ENCODE measurements at places on chromosomes 13 and 19.

DNA sequence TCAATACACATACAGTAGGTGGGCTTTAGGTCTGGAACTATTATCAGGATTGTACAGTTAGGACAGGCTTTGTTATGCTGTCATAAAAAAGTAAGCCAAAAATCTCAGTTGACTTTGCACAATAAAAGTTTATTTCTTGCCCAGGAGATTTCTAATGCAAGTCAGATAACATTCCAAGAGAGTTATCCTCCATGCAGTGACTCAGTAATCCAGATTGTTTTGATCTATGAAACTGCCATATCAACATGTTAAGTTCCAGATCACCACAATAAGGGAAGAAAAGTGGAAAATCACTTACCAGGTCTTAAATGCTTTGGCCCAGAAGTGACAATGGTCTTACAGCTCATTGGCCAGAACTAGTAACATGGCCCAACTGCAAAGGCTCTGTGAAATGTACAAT is 636.2 kb upstream of the KLF12 start:
- no peak for DNase-seq

DNA sequence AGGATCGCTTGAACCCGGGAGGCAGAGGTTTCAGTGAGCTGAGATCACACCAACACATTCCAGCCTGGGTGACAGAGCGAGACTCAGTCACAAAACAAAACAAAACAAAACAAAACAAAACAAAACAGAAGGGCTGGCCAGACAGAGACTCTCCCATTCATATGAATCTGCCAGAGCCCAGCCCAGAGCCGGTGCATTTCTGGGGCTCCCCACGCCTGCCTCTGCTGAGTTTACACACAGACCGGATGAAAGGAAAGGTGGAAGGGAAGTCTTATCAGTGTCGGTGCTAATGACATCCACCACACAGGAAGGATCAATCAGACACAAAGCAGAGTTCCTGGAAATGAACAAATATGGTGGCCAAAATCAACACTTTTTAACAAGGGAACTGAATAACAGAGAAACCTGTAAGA is 6.8 kb downstream of the TRAPPC6A start:
- DNase-seq: no peak

DNA sequence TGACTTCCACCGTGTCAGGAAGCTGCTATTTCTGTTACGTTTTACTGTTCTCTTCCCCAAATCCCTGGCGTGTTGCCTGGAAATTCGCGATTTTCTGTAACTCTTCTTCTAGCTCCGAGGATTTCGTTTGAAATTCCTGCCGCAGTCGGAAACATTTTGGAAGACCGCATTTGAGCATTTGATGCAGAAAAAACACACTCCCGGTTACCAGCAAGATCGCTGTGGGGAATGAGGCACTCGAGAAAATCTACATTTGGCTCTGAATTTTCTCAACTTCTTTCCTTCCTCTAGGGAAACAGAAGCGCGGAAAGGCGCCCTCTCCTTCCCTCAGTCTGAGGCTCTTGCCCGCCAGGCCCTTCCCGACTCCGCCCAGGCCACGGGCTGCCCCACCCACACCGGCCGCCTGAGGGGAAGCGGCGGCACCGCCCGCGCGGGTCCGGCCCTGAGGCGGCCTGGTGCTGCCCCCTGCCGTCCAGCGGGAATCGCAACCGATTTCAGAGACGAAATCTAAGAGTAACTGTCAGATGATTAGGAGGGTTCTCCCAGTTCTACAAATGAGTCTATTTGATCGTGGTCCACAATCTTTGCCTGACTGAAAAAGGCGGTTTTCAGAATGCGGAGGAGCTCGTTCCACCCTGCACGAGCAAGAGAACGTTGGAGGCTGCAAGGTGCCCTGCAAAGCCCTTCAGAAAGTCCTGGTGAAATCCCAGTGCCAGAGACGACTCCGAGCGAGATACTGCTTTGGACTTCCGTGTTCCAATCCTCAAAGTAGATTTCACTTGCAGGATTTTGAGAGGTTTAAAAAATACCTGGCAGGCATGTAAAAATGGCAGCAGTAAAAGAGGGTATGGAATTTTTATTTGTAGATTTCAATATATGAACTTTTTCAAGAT is 18.4 kb upstream of the TUBGCP3 start:
- peak; percentile 96 for DNase-seq

- DNase-seq: no peak
Measured at GRCh38 chr19:17767559-17767958, 16.3 kb downstream of the FCHO1 start.

DNA sequence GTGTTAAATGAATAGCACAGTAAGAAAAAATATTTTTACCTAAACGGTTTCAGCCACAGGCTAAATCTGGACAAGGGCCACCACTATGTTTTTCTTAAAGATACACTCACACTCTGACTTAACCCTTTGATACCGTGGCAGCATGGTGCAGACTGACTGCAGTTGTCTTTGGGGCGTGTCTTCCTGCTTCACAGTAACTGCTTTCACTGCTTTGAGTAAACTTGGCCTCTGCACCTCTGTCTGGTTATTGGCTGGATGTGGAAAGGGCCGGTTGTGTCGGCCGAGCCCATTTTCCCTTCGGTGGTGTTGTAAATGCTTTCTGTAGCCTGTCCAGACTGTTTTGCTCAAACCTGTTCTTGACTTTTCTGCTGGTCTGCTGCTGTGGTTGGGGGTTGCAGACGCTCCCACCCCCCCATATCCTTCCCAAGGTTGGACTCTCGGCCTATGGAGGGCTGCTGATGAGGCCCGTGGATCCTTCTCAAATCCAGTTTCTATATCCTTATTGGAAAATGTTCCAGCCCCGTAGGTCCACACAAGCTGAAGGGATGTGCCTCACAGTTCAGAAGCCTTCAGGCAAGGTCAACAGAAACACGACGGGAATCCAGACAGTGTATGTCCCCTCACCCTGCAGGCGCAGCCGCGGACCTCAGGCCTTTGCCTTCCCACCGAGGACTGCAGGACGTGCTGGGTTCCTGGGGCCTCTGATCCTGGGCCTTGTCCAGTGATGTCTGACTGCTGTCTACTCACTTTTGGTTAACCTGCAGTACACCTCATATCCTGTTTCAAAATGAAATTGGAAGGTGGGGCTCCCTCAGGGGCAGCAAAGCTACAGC is 90.2 kb upstream of the RNF113B start:
- DNase-seq: no peak

DNA sequence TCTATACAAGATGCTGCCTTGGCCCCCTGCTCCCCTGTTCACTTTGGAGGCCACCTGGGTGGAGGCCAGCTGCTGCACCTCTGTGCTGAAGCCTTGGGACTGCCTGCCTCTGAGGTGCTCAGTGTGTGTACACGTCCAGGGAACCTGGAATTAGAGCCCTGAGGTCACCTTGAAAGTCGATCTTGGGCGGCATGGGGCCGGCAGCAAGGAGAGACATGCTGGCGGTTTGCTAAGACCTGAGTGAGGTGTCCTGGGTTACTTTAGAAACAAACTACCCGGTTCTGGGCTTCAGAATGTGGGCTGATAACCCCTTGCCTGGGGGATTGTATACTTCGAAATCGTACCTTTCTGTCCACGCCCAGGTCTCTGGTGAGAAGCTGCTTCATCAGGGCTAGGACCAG is 25.5 kb downstream of the TSSK6 start:
- DNase-seq: peak; percentile 16

- no peak for DNase-seq
Measured at GRCh38 chr13:90689111-90689510, 658.4 kb upstream of the MIR17HG start.

- peak; percentile 26 for DNase-seq
Measured at GRCh38 chr13:28137596-28137995, 749 bp upstream of the PAN3 start.

DNA sequence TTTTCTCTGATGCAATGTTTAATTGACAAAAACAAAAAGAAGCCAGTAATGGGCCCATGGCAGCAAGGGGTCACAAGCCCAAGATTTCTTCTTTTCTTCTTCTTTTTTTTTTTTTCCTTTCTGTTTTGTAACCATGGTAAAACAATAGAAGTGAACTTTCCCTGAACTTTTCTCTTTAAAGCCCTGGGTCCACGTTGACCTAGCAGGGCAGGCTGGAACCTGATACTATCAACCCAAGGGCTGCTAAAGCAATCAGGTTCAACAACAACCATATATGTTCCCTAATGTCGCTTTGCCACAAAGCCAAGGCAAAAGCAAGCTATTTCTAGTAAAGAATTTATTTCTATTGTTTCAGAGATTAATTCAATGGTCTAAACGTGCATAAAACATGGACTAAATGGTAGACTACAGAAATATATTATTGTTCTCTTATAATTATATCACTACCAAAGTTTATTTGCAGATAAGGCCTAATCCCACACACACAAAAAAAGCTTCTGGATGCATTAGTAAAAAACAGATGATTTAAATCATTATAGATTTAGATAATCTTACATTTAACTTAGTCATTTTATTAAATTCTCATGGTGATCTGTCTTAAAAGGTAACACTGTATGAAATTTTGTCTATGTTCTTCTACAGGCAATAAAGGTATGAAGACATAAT is 153.9 kb downstream of the DACH1 start:
- peak; percentile 17 for DNase-seq

DNA sequence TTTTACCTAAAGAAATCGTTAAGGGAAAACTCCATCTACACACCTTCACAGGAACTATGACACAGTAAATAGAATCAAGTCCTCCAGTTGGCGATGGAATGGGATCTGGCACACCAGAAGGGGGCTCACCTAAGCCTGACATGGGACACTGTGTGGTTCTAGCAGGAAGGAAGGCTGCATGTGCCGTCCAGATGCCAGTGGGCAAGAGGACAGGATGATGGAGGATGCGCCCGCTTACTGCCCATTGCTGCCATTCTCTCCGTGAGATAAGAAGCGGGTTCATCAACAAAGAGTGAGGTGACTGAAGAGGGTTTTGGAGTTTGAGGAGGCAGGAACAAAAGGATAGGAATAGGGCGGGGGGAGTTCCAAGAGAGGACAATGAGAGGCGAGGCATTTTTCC is 2.9 kb upstream of the CYP2F1 start:
- no peak for DNase-seq

GRCh38 chr13:44436589-44437337 is 63.1 kb downstream of the SERP2 start:
- DNase-seq: peak; percentile 97

DNA sequence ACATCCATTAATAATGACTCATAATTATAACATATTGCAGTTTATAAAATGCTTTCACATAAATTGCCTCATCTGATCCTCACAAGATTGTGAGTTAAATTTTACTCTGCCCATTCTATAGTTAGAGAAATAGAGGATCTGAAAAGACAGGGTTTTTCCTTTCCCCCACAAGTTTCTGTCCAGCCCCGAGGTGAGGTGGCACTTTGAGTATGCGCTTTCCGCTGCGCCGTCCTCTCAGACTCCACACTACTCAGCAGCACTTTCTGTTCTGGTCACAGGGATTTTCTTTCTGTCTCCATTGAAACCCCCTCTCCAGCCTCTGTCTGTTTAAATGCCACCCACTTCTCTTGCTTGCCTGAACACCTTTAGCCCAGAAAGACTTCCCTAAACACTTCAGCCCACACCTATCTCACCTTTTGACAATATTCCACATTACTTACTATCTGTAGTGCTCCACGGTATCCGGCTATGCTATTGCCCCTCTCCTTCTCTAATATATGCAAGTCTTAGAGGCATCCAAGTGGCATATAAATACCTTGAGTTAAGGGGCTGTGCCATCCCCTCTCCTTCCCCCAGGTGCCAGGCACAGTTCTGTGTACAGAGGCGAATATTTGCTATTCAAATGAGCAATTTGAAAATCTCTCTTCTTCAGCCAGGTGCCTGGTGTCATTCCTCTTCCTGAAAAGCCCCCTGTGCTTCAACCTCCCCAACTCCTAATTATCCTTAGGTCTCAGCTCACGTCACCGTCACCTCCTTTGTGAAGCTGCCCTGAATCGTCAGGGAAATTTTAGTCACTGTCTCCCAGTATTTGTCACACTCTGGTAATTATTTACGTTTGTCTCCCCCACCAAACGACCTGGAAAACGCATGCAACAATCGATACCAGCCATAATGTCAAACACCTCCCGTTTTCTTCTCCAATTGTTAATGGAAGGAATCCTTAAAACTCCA is 268.7 kb downstream of the NHLRC3 start:
- no peak for DNase-seq

DNA sequence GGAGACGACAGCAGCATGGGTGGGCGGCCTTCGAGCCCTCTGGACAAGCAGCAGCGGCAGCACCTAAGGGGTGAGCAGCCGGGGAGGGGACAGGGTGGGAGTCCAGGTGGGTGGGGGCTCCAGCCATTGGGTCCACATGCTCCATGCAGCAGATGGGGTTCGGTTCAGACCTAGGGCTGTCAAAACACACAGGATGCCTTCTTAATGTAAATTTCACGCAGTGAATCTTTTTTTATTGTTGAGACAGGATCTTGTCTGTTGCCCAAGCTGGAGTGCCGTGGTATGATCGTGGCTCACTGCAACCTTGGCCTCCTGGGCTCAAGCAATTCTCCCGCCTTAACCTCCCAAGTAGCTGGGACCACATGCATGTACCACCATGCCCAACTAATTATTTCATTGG is 15.9 kb downstream of the PGLS start:
- DNase-seq: no peak

GRCh38 chr13:45481688-45482087 is 16.9 kb downstream of the COG3 start:
- DNase-seq: no peak

GRCh38 chr13:88948501-88948900 is 1277.3 kb downstream of the SLITRK5 start:
- no peak for DNase-seq

- no peak for DNase-seq
Measured at GRCh38 chr13:32548837-32549236, 10.2 kb upstream of the N4BP2L2 start.

GRCh38 chr13:112626124-112626523 is 38.2 kb upstream of the TUBGCP3 start:
- DNase-seq: no peak

DNA sequence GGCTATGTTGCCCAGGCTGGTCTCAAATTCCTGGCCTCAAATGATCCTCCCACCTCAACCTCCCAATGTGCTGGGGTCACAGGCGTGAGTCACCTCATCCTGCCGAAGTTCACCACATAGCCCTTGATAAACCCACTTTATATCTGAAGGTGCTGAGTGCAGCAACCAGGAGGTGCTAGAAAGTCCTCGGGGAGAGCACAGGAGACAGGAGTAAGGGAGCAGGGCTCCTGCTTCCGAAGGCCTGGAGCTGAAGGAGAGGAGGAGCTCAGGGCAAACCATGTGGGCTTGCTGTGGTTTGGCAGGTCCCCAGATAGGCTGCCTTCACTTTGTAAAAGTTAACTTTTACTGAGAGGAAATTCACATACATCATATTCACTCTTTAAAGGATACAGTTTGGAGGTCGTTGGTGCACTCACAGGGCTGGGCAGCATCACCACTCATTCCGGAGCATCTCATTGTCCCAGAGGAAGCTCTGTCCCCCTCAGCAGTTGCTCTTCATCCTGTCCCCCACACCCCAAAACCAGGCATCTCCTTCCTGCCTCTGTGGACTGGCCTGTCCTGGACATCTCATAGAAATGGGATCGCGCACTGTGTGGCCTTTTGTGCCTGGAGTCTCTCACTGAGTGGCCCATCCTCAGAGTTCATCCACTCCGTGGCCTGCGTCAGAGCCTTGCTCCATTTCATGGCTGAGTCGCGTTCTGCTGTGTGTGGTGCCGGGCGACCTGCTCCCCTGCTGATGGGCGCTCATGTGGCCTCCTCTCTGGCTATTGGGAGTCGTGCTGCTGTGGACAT is 49.5 kb downstream of the KDM4B start:
- no peak for DNase-seq

- DNase-seq: no peak
Measured at GRCh38 chr13:21948769-21949474, 278.0 kb downstream of the FGF9 start.

- no peak for DNase-seq
Measured at GRCh38 chr13:25778365-25778764, 273.5 kb downstream of the SHISA2 start.

All from neural progenitor cell (in vitro differentiated cells).